ENCODE measurements at places on chromosomes 5 and 9.

DNA sequence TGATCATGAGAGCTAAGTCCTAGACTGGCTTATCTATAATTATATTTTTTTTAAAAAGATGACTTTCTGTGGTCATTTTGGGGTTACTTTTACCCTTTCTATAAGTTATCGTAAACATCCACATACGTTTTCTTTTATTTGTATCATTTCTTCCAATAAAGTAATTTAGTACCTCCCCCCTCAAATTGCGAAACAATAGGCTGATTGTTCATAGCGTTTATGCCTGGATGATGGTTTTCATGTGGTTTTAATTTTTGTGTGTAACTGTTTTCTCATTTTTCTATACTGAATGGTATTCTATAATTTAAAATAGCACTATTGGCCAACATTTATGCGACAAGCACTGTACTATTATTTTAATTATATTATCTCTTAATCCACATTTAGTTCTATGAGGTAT, 44.5 kb downstream of the SMC5 start:
- H3K27me3 ChIP-seq: no peaks in the 10 kb centered on the region
- H3K4me3 ChIP-seq: no peak overlapping the region
- no peaks in the 10 kb centered on the region for H3K4me1 ChIP-seq
- H3K27ac ChIP-seq: no peak overlapping the region
- no peak for DNase-seq
- peaks cover 20% of the 10 kb centered on the region for H3K36me3 ChIP-seq

GRCh38 chr9:126499005-126499910, 114.5 kb upstream of the LMX1B start:
- H3K27ac ChIP-seq: no peak overlapping the region
- peaks cover 31% of the 10 kb centered on the region for H3K4me1 ChIP-seq
- DNase-seq: peak; percentile 63
- no peaks in the 10 kb centered on the region for H3K36me3 ChIP-seq
- peak overlapping the region; percentile 74 for H3K4me3 ChIP-seq

DNA sequence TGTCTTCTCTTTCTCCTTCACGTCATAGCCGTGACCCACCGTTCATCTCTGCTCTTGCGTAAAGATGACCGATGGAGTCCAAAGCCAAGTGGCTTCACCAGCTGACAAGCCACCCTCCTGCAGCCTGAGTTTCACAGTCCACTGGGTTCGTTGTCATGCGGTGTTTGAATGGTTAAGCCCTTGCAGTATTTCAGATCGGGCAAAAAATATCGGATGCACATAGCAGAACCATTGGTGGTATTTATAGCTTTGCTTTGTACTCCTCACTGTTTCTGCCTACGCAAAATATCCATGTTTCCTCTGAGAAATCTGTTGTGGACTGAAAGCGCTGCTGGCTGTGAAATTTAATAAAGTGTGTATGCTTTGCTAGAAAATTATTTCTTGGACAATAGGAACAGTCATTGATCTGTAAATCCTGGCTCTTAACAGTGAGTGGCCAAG, 34.5 kb upstream of the NCS1 start:
- H3K27me3 ChIP-seq: no peaks in the 10 kb centered on the region
- H3K36me3 ChIP-seq: peaks cover 30% of the 10 kb centered on the region
- peaks cover 14% of the 10 kb centered on the region for H3K4me1 ChIP-seq
- DNase-seq: no peak
- peak overlapping the region; percentile 74 for H3K27ac ChIP-seq
- H3K4me3 ChIP-seq: no peak overlapping the region

DNA sequence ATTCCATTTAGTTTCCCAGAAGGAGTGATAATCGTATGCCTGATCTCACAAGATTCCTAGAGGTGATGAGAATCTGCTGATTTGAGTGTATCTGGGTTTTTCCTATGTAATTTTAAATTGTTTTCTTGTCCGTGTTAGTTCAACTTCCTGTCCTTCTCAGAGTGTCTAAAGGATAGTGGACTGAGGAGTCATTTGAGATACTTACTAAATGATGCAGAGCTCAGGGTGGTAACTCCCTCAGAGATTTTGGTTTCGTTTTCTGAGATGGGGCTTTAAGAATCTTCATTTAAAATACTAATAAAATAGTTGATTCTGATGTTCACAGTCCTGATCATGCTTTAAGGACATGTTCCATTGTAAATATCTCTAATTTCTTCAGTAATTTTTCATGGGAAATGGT, 30.3 kb downstream of the MELK start:
- peaks cover 2% of the 10 kb centered on the region for H3K36me3 ChIP-seq
- H3K4me1 ChIP-seq: peaks cover 2% of the 10 kb centered on the region
- no peaks in the 10 kb centered on the region for H3K27me3 ChIP-seq
- DNase-seq: peak; percentile 60
- H3K27ac ChIP-seq: no peak overlapping the region

- H3K4me1 ChIP-seq: no peaks in the 10 kb centered on the region
- peak; percentile 10 for DNase-seq
- no peak overlapping the region for H3K27ac ChIP-seq
- H3K4me3 ChIP-seq: no peak overlapping the region
Observed at GRCh38 chr5:51347704-51348103, 35.5 kb upstream of the ISL1 start.

GRCh38 chr9:122145592-122145863, 14.1 kb downstream of the NDUFA8 start:
- no peaks in the 10 kb centered on the region for H3K27me3 ChIP-seq
- no peaks in the 10 kb centered on the region for H3K4me1 ChIP-seq
- DNase-seq: no peak
- H3K36me3 ChIP-seq: peaks cover 75% of the 10 kb centered on the region

- H3K4me3 ChIP-seq: no peak overlapping the region
- DNase-seq: no peak
- H3K27me3 ChIP-seq: no peaks in the 10 kb centered on the region
- no peaks in the 10 kb centered on the region for H3K36me3 ChIP-seq
- H3K27ac ChIP-seq: no peak overlapping the region
Observed at GRCh38 chr9:112326194-112326593, 7.2 kb downstream of the PTBP3 start.

DNA sequence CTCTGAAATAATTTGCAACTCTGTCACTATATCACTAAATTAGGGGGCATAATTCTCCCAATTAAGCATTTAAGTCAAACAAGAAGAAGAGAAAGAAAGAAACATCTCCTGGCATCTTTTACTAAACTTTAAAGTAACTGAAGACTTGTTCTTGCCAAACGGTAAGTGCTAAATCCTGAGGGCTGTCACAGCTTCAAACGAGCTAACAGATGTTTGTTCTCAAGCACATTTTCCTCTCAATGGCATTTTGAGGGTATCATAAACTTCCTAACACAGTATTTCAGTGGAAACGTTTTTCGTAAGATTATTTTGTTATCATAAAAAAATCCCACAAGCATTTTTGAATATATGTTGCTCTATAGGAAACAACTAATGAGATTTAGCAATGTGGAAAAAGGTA, 169.5 kb upstream of the TAS2R1 start:
- H3K4me1 ChIP-seq: no peaks in the 10 kb centered on the region
- H3K36me3 ChIP-seq: no peaks in the 10 kb centered on the region
- H3K27ac ChIP-seq: no peak overlapping the region
- H3K4me3 ChIP-seq: no peak overlapping the region
- peaks cover 9% of the 10 kb centered on the region for H3K27me3 ChIP-seq

DNA sequence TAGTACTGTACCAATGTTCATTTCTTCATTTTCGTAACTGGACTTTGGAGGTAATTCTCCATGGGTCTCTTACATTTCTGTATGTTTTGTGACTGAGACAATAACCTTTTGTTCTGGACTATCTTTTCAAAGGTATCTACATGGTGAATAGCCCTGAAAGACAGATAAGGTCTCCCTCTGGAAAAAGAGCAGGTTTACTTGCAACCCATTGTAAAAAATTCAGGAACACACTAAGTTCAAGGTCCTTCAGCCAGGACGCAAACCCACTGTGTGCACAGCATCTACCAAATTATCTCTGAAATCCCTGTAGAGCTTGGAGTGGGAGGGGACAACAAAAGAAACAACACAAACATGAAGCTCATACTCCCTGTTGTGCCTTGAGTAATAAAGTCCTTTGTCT, 8.3 kb downstream of the DTWD2 start:
- no peaks in the 10 kb centered on the region for H3K27me3 ChIP-seq
- no peak overlapping the region for H3K4me3 ChIP-seq
- peaks cover 3% of the 10 kb centered on the region for H3K36me3 ChIP-seq
- H3K4me1 ChIP-seq: peaks cover 5% of the 10 kb centered on the region
- DNase-seq: no peak

Data from mesenchymal stem cell (in vitro differentiated cells and primary cell).